ENCODE measurements at places on chromosomes 4 and X. TPM values are rescaled to one million over a fixed set of nuclear protein-coding genes. Genes with fewer than 3 reads are reported as not detected.

DNA sequence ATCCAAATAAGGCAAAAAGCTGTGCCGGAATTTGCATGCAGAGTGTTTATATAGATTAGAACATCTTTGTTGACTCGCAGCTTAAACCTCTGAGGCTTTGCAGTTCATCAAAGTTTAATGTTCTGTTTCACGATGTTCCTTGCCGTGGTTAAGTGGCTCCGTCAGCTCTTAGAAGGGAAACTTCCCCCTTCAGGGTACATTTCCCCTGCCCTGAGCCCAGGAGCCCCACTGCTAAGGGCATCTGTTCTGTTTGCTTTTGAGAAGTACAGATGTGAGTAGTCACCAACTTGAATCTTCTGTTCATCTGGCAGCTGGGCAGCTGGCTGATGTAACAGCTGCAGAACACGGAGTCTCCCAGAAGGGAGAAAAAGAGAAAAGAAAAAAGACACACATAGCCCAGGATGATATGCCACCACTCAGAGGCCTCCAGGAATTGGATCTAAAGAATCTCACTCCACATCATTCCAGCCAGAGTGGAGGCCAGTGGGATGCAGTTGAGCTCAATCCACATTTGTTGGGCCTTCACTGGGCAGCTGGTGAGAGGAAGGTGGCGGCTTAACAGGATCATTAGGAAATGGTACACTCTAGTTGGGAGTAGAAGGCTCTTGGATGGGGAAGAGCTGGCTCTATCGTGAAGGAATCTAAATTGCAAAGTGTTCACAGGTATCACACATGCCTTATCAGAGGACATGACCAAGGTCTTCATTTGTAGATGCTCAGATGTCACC lies 178.7 kb upstream of the RBPJ start:
- H3K27ac ChIP-seq: peak overlapping the region; percentile 83
- DNase-seq: peak; percentile 83
- no peaks in the 10 kb centered on the region for H3K36me3 ChIP-seq

GRCh38 chr4:106627051-106627450 lies 258.5 kb upstream of the GIMD1 start:
- H3K27me3 ChIP-seq: no peaks in the 10 kb centered on the region
- DNase-seq: no peak
- no peaks in the 10 kb centered on the region for H3K36me3 ChIP-seq
- H3K27ac ChIP-seq: no peak overlapping the region

DNA sequence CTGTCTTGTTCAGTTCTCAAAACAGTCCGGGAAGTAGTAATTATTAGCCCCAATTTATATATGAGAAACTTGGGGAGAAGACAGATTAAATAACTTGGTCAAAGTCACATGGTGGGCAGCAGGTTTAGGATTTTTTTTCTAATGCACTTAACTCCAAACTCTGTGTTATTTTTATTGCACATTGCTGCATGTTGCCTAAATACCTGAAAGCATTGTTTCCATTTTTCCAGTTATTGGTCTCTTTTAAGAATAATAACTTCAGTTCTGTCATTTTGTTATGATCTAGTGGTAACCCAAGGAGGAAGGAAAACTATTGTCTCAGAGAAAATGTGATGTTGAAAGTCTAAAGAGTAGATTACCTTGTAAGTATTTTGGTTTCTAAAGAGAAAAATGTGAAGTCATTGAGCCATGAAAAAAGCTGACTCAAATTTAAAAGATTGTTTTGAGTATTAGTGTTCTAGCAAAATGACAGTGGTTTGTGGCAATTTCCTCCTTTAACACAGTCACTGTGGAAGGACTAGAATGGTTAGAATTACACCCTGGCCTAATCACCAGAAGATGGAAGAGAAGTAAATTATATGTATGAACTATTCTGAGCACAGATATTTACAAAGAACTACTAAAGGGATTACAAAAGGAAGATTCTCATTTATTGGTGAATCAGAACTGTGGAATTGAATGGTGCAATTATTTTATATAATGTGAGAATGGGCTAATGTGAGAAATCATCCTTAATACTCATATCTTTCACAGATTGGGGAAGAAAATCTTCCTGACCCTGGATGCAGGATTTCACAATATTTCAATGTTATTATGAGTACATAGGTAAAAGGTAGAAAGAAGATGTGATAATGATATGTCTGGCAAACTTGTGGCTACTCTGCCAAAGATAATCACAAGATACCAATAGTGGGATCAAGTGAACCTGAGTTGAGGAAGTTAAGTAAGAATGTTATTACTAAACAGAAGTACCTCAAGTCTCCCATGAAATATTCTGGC lies 21.7 kb upstream of the CXCL8 start:
- no peak overlapping the region for H3K4me3 ChIP-seq
- no peak overlapping the region for H3K27ac ChIP-seq
- no peaks in the 10 kb centered on the region for H3K27me3 ChIP-seq
- no peaks in the 10 kb centered on the region for H3K4me1 ChIP-seq

DNA sequence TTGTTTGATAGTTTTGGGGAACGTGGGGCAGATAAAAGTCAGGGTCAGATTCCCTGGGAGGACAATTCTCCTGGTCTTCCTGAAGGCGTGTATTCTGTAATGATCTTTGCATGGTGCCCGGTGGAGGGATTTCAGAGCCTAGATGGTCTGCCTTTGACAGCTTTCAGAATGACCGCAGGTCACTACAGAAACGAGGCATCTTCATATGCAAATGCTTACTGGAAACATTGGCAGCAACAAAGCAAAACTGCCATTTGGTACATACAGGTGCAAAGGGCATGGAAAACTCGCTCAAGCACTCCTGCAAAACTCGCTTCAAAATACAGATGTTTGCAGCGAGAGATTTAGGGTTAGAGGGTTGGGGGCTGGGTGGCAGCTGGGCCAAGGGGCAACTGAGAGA lies 8.8 kb downstream of the C4orf50 start:
- no peaks in the 10 kb centered on the region for H3K27me3 ChIP-seq
- DNase-seq: no peak
- H3K27ac ChIP-seq: no peak overlapping the region
- H3K4me1 ChIP-seq: no peaks in the 10 kb centered on the region

DNA sequence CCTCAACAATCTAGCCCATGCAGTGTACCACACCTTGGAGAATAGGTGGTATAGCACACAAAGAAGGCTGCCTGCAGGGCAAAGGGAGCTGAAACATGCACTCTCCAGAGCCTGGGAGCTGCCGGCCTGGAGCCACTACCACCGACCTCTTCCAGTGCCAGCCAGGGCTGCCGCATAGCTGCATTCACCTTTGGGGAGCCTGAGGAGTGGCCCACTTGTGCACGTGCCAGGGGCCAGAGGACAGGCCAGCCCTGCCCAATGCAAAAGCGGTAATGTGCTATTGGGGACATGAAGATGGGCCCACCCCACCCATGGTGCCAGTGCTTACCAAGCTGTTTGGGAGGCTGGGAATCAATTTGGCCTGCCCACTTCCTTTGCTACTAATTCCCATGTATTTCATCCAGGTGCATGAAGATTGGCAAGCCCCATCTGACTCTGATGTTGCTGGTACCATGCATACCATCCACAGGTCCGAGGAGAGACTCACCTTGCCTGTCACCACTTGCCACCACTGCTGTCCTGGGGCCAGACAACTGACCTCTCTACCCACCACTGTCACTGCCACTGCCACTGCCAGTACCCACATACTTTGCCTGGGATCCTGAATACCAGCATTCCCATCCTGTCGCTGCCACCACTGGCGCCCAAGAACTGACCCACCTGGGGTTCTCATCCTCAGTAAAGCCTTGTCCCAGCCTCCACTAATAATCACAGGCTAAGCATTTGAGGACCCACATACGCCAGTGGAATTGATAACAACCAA lies 506.9 kb downstream of the MAGEB5 start:
- H3K4me1 ChIP-seq: no peaks in the 10 kb centered on the region
- H3K36me3 ChIP-seq: no peaks in the 10 kb centered on the region
- no peak overlapping the region for H3K4me3 ChIP-seq
- no peak overlapping the region for H3K27ac ChIP-seq

DNA sequence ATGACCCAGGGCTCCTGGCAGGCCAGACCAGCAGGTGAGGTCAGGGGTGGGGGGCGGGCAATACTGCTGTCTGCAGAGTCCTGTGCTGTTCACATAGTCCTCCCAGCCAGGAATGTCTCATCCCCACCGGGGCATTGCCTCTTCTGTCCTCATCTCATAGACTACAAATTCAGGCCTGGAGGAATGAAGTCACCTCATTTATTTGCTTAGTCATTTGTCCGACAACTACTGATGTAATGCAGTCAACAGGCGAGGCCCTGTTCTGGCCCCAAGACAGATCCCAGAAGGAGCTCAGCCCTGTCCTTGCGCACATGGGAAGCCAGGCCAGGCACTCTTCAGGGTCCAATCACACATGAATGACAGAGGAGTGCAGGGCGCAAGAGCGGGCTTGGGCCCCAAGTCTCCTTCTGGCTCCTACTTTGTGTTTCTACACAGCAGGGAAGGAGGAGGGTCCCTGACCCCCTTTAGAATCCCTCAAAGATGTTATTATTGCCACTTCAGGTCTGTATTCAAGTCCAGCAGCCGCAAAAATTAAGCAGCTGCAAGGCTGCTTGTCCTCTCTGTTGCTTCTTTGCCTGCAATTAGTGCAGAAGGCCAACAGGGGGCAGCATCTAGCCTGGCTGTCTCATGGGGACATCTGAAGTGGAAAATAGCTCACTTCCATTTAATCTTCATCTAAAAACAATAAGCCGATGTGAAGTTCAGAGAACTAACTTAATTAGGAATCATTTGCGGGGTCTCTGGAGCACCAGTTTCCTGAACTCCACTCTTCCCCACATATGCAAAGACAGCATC lies 15.2 kb upstream of the HMX1 start:
- DNase-seq: no peak
- H3K27me3 ChIP-seq: peaks cover 27% of the 10 kb centered on the region
- H3K36me3 ChIP-seq: no peaks in the 10 kb centered on the region
- no peak overlapping the region for H3K4me3 ChIP-seq
- no peak overlapping the region for H3K27ac ChIP-seq

- no peaks in the 10 kb centered on the region for H3K27me3 ChIP-seq
- no peak overlapping the region for H3K4me3 ChIP-seq
- no peak overlapping the region for H3K27ac ChIP-seq
- no peaks in the 10 kb centered on the region for H3K4me1 ChIP-seq
- H3K36me3 ChIP-seq: 0 out of 2 replicates have a peak, but pooled peaks cover 2% of the 10 kb centered on the region
- DNase-seq: no peak
Observed at GRCh38 chr4:106240699-106241098, 75.3 kb downstream of the TBCK start.

DNA sequence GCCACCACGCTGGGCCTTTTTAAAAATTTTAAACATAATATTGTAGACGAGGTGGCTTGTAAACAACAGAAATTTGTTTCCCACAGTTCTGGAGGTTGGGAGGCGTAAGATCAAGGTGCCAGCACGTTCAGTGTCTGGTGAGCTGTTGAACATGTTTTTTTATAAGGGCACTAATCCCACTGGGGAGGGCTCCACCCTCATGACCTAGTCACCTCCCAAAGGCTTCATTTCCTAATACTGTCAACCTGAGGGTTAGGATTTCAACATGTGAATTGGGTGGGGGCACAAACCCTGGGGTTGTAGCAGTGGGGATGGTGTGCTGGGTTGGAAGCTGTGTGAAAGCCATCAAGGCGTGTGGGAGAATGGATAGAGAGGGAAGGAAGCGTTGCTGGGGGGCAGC lies 27.6 kb downstream of the TBC1D14 start:
- H3K27ac ChIP-seq: no peak overlapping the region
- H3K36me3 ChIP-seq: no peaks in the 10 kb centered on the region
- H3K4me1 ChIP-seq: peaks cover 18% of the 10 kb centered on the region
- no peaks in the 10 kb centered on the region for H3K27me3 ChIP-seq

DNA sequence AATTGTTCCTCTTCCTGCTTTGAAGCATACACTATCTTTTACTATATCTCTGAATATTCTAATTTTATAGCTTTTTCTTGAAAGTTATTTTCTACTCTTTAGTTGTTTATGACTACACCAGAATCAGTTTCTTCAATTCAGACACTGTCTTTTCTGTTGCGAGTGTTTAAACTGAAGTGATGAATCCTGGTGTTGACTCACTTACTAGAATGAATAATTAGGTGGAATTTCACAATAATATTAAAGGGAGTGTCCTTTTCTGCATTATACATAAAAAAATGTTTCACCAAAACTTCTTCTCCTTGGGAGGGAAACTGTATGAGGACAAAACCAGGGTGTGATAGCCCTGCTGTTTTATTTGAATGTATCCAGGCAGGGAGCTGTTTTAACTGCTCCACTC lies 1383.1 kb downstream of the C4orf33 start:
- H3K27me3 ChIP-seq: no peaks in the 10 kb centered on the region
- H3K36me3 ChIP-seq: no peaks in the 10 kb centered on the region
- peak; percentile 29 for DNase-seq
- no peak overlapping the region for H3K27ac ChIP-seq
- no peak overlapping the region for H3K4me3 ChIP-seq

GRCh38 chr4:94540476-94540875 lies 88.7 kb downstream of the PDLIM5 start:
- no peak overlapping the region for H3K4me3 ChIP-seq
- peaks cover 3% of the 10 kb centered on the region for H3K4me1 ChIP-seq
- no peaks in the 10 kb centered on the region for H3K27me3 ChIP-seq
- no peak for DNase-seq
- no peaks in the 10 kb centered on the region for H3K36me3 ChIP-seq

DNA sequence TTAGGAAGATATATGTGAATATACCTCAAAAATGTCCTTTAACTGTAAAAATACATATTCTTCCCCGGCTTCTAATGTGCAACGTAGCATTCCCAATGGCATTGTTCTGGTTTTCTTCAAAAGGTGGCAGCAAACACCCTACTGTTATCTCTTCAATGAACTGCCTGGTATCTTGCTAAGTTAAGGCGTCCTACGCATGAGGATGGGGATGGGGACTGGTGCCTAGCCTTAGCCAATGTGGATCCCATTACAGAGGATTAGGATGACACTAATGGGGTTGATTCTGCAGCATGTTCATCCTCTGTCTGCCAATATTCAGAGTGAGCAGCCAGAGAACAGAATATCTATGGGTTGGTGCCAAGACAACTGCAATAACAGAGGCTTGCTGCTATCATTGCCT lies 334.9 kb upstream of the ADGRL3 start:
- H3K27ac ChIP-seq: no peak overlapping the region
- DNase-seq: no peak
- no peaks in the 10 kb centered on the region for H3K36me3 ChIP-seq
- H3K4me3 ChIP-seq: no peak overlapping the region
- H3K4me1 ChIP-seq: no peaks in the 10 kb centered on the region
- no peaks in the 10 kb centered on the region for H3K27me3 ChIP-seq

DNA sequence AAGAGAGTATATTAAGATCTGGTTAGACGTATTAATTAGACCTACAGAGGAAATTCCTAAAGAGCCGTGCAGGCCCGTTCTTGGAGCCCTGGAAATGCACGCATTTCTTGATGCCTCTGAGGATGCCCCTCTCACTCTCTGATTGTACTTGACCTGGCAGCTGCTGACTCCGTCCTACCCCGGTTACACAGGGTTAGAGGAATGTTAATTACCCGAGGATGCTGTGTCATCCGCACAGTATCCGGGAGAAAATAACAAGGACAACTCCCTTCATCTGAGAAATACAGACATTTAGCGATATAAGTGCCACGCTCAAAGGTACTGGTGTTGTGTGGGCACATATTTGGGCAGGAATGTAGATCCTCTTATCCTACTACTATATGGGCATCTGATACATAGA lies 404.6 kb upstream of the FAT1 start:
- no peak overlapping the region for H3K4me3 ChIP-seq
- no peaks in the 10 kb centered on the region for H3K4me1 ChIP-seq
- H3K36me3 ChIP-seq: no peaks in the 10 kb centered on the region
- H3K27ac ChIP-seq: no peak overlapping the region
- DNase-seq: peak; percentile 41
- H3K27me3 ChIP-seq: no peaks in the 10 kb centered on the region

The DNAAF6 gene
- total RNA-seq: not detected

The PHEX gene
- total RNA-seq: 0.18 TPM

The ACOX3 gene
- 24.2 TPM for total RNA-seq

The ZNF280C gene
- 6.1 TPM for total RNA-seq

The TEX11 gene
- total RNA-seq: not detected

The TBC1D19 gene
- total RNA-seq: 31.4 TPM

The GIMD1 gene
- total RNA-seq: not detected

Data from IMR-90 (cell line).